T-helper 9 cell (primary cell): ENCODE measurements at places on chromosomes 3 and 15.

- peak; percentile 32 for DNase-seq
These were observed 1.7 kb upstream of the HES1 start for GRCh38 chr3:194134231-194134756.

DNA sequence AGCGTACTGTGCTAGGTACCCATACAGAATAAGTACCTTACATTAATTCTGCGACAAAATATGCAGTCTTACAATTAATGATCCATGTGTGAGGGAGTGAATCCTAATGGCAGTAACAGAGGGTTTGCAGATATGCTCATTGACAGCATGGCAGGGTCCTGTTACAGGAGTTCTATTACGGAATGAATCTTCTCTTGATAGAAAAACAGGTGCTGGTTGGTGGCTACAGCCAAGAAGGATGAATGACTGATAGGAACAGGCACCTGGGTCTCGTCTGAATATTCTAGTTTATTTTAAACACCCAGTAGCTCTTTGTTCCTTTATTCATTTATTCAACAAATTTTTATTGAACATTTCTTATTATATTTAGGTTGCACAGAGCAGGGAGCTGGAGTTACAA is 22.8 kb downstream of the PGBD4 start:
- no peak for DNase-seq

DNA sequence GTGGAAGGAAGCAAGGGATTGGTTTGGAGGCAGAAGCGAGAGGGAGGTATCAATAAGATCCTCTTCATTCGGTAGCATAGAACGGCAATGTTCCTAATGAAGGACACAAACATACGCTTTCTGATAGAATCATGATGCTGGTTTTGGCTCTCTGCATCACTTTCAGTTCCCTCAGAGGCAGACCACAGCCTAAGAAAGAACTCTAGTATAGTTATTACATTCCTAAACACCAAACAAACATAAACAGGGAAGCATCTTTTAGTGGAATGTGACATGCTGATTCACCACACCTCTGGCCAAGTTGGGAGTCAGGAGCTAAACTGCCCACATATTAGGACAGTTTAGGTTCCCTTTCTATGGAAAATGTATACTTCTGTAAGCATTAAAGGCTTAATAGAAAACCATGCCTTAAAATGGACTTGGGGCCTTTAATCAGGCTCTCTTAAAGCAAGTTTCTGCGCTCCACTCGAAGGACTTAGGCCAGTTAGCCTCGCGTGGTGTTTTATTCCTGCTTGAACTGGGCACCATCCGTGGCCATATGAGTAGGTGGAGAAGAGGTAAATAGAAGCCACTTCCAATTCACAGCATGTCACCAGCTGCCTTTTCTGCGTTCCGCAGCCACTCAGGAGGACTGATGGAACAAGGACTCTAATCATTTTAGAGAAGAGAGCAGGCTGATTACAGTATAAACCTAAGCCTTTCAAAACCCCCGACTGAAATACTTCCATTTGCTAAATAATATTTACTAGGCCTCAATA is 53.7 kb downstream of the CD47 start:
- DNase-seq = no peak

DNA sequence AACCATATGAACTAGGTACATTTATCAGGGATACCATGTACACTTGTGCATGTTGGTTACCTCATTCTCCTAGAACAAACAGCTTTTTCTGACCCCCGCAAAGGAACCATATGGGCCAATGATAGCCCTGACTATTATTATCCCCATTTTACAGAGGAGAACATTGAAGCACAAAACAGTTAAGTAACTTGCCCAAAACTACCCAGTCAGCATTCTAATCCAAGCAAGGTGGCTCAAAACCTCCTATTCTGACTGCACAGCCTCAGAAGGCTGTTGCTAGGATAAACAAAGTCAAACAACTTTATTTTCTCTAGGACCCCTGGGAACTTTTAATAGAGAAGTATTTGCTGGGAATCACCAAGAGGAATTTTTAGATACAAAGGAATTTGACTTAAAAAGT is 36.7 kb downstream of the CFAP44 start:
- DNase-seq = no peak

- no peak for DNase-seq
These were observed 89.4 kb downstream of the EDEM1 start for GRCh38 chr3:5276934-5277333.

DNA sequence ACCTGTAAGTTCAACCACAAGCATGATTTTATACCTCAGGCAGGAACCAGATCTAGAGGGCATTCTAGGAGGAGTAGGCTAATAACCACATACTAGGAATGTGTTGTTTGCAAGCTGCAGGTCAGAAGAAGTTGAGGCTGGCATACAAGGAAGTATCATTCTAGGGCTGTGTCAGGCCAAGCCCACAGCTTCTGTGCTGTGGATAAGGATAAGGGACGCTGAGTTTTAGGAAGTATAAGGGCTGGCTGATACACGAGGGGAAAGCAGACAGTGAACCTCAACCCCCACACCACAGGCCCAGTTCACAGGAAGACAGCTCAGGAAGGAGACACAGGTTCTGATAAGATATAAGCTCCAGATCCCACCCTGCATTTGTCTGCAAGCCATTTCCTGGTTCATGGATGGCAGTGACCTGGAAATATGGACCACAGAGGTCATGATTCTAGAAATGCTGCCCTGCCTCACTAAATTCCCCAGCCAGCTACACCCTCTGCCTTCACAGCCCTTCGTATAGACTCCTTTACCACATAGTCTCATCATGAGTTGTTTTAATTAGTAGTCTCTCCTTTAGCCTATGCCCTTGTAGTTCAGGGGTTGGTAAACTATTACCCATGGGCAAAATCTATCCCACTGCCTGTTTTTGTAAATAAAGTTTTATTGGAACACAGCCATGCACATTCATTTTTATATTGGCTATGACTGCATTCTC is 260.7 kb downstream of the OPA1 start:
- no peak for DNase-seq

DNA sequence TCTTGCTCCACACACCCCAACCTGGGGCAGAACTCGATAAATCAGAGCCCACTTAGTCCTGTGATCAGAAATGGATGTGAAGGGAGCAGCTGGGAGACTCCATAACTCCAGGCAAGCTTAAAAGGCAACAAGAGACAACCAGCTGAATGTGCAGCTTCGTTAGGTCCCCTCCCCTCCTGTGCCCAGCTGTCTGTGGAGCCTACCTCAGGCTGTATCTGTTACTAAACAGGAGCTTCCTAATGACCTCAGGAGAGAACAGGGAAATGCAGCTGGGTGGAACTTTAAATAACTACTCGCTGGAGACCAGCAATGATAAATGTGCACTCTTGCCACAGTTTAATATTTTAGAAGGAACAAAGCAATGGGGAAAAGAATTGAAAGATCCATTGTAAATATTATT is 25.9 kb downstream of the SLC9A9 start:
- no peak for DNase-seq

- DNase-seq = no peak
These were observed 135.8 kb downstream of the ZNF621 start for GRCh38 chr3:40660554-40660953.

GRCh38 chr3:150299201-150299600 is 108.9 kb upstream of the TSC22D2 start:
- no peak for DNase-seq

GRCh38 chr3:52688266-52688665 is 2.4 kb downstream of the GNL3 start:
- DNase-seq = no peak

DNA sequence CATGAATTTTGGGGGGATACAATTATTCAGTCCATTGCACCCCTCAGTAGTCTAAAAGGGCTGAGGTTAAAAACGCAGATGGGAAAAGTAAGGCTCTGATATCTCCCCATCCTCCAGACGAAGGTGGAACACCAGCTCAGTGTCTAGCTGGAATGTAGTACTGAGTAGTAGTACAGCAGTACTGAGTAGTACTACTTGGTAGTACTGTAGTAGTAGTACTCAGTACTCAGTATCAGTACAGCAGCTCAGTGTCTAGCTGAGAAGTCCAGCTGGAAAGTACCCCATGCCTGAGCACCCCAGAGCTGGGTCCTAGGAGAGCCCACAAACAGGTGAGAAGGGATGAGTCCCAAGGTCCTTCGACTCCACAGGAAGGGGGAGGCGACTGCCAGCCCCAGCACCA is 148.7 kb downstream of the XXYLT1 start:
- DNase-seq = no peak

GRCh38 chr15:40115670-40116093 is 7.0 kb upstream of the BMF start:
- DNase-seq = no peak

DNA sequence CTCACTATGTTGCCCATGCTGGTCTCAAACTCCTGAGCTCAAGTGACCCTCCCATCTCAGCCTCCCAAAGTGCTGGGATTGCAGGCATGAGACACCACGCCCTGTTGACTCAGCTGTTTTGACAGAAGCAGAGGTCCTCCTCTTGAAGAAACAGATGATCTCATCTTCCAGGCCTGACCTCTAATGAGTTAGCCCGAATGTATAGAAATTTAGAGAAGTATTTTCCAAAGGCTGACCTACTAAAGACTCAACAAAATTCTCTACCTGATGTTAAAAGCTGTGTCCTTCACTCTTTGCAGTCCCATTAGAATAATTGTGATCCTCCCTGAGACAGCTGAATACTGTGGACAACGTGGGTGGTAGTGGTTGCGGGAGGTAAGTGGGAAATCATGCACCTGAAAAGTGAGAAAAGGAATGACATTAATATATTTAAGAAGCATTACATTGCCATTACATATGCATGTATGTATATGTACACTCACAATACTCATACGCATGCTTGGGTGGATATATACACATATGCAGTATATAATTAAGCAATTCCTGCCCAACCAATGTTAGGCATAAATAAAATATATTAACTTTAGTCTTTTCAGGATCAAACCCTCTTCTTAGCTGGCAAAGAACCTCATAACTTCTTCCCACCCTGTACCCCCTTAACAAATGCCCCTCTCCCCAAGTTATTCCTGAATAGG is 204.6 kb upstream of the NR2F2 start:
- DNase-seq = no peak

GRCh38 chr15:32953533-32953910 is 235.7 kb downstream of the GREM1 start:
- DNase-seq = no peak

DNA sequence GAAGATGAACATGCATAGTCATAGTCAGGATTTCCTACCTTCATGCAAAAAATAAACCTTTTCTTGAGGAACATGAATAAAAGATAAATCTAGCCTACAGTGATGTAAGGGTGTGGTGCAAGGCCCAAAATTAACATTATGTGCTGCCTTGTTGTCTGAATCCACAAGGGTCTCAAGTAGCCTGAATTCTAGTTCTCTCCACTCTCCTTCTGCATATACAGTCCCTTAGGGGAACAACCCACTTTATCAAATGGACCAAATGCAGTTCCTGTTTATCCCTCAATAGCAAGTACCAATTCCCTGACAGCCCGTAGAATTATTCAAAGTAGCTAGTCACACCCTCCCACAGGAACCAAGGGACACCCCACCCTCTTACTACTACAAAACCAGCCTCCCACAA is 284.0 kb downstream of the ZIC4 start:
- DNase-seq = no peak

DNA sequence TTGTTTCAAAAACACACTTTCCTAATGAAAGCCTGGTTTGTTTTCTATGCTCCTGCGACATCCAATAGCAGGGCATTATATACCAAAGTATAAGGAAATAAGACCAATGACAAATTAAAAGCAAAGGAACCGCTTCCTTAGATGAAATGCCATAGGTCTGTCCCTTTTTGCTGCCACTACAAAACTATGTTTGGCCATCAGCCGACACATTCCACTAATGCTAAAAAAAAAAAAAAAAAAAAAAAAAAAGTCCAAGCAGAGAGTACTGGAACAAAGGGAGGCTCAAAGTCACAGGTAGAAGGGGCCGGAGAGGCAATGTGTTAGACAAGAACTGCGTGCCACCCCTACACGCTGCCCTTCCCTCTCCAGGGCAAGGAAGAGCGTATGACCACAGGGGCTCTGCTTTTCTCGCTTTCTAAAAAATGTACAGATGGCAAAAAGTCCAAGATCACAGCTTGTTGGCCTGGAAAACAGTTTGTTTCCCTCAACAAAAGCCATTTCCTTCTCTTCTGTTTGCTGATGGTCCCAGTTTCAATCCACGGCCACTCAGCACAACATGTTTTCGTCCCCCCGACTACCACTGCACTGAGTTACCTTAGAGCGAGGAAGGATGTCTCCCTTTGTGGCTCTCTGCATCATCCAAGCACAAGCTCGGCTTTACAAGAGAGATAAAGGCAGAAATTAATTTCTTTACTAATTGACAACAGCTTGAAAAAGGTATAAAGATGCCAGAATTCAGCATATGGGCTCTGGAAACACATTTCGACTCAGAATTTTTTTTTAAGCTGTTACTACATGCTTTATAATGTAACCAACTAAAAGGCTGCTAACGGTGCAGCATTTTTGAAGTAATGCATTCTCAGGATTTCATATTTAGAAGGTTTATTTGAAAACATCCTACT is 70.8 kb downstream of the ABTB1 start:
- DNase-seq = no peak

DNA sequence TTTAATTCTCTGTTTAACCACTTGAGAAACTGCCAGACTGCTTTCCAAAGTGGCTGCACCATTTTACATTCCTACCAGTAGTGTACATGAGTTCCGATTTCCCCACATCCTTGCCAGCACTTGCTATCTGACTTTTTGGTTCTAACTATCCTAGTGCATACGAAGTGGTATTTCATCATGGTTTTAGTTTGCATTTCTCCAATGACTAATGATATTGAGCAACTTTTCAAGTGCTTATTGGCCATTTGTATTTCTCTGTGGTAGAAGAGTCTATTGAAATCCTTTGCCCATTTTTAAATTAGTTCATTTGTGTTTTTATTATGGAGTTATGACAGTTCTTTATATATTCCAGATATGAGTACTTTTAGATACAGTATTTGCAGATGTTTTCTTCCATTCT is 247.8 kb downstream of the GABRB3 start:
- DNase-seq = no peak

DNA sequence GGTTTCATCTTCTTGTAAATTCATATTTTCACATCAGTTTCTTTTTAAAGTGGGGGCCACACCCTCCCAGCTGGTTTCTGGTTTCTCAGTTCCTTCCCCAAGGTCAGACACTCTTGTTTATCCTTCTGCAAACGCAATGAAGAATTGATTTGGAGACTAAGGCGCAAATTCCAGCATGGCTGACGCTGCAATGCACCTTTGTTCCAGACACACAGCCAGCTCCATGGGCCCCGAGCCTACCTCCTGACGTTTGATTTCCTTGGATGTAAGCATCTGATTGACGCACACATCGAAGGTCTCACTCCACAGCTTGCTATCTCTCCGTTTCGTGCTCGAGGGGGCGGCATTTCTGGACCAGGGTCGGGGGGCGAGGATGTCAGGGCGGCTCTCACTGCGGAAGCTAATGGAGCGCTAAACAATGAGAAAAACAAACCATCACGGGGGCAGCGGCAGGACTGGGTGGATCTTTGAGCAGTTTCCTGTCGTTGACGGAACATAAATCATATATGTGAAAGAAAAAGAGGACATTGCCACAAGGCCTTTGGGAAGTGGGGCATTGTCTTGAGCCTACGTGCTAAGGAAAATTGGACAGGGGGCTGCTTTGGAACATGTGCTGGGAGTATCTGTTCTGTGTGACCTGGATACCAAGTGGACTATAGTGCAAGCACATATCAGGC is 46.9 kb downstream of the ARHGEF3 start:
- DNase-seq = peak; percentile 8

GRCh38 chr15:92051716-92052115 is 198.2 kb downstream of the SLCO3A1 start:
- no peak for DNase-seq

- no peak for DNase-seq
These were observed 20.7 kb upstream of the GSK3B start for GRCh38 chr3:120114981-120115380.

- no peak for DNase-seq
These were observed 1.3 kb upstream of the THBS1 start for GRCh38 chr15:39579487-39580116.
